ENCODE measurements at places on chromosomes 5 and 9. TPM values are rescaled to one million over a fixed set of nuclear protein-coding genes. Genes with fewer than 3 reads are reported as not detected.

GRCh38 chr5:88144219-88145001 lies 124.2 kb downstream of the TMEM161B start:
- DNase-seq, result no peak

DNA sequence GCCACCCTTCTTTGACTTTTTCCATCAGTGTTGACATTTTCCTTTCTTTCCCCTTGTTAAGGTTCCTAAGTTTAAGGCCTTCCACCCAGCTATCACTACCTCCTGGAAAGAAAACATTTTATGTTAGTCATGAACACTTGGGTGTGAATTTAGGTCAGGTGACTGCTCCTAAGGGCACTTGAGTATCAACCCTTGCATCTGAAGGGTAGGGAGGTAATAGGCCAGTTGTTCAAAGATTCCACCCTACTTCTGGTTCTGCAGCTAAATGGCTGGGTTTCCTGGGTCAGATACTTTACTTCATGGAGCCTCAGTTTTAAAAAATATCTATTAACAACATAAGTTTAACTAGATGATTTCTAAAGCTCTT lies 49.1 kb upstream of the OSMR start:
- no peak for DNase-seq

DNA sequence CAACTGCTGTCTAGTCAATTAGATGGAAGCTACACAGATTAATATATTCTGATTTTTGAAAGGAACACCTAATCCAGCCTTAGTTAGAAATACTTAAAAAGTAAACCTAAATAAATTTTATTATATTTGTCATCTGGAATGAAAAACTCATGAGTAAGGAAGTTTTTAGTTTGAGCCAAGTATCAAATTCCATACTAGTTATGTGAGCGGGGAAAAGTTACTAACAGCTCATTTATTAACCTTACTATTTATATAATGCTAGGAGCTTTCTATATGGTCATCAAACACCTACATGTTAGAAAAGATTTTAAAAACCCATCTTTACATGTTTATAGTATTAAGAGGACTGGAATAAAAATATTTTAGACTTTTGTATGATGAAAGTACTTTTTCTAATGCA lies 41.6 kb upstream of the POU5F2 start:
- DNase-seq, result peak; percentile 20

DNA sequence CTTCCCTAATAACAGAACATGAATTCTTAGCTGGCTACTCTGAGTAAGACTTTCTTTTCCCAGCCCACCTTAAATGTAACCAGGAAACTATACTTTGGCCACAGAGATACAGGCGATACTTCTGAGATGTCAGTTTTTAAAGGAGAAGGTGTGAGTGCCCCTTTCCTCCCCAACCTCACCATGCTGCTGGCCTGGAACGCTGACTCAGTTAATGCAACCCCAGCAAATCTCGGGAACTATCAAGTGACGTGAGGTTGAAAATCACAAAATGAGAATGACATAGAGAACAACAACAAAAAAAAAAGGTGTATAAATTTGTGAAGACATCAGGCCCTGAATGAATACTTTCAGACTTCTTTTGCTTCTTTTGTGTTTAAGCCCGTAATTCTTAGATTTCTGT lies 13.7 kb downstream of the ZNF484 start:
- no peak for DNase-seq

DNA sequence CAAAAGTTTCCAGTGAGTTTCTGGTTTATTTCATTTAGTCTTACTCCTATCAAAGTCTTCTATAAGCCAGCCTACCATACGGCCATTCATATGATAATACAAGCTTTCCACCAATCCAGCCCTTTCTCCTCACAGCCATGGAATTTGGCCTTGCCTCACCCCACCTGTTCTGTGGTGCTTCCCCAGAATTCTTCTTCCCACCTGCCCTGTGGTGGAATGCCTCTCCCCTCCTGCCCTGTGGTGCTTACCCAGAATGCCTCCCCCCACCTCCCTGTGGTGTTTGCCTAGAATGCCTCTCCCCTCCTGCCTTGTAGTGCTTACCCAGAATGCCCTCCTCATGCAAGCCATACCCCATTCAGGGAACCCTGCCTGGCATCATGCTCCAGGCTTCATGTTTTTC lies 90.3 kb upstream of the APC start:
- no peak for DNase-seq

Gene FOXD4
- total RNA-seq, result 0.44 TPM

Data from HFFc6 (cell line).